ENCODE measurements at places on chromosomes 6 and 20.

DNA sequence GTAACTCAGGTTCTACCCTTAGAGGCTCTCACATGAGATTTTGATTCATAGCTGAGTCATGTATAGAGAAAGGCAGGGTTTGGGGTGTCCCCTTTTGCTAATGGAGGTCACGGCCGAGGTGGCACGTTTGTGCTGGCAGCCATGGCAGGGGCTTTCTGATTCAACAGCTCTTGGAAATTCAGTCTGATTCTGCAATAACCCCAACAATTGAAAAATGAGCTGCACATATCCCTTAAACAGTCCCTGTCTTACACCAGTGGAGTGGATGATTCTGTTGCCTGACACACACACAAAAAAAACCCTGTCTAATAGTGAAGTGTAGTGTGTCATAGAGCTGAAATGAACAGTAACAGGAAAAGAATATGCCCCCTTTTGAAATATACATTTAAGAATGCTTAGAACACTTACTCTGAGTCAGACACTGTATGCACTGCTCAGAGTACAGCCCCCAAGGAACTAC, 40.4 kb upstream of the ARG1 start:
- no peak for DNase-seq

DNA sequence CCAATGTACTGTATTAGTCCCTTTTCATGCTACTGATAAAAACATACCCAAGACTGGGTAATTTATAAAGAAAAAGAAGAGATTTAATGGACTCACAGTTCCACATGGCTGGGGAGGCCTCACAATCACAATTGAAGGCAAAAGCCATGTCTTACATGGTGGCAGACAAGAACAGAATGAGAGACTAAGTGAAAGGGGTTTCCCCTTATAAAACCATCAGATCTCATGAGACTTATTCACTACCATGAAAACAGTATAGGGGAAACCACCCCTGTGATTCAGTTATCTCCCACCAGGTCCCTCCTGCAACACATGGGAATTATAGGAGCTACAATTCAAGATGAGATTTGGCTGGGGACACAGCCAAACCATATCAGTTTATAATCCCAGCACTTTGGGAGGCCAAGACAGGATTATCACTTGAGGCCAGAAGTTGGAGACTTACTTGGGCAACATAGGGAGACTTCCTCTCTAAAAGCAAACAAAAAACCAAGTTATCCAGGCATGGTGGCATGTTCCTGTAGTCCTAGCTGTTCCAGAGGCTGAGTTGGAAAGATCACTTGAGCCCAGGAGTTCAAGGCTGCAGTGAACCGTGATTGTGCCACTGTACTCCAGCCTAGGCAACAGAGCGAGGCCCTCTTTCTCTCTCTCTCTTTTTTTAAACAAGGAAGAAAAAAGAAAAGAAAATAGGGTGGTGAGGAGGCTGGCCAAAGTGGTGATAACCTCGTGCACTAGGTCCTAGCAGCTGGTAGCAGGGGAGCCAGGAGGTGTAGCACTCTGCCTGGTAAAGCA, 22.9 kb upstream of the DDR1 start:
- DNase-seq: no peak

GRCh38 chr20:45246109-45246508, 8.3 kb downstream of the SLPI start:
- DNase-seq: no peak

GRCh38 chr6:6006428-6007365, at the start of gene NRN1:
Gene NRN1 (minus strand): TSS chr6:6006925. CDS start chr6:6006749, 176 bp downstream.
- peak; percentile 18 for DNase-seq

GRCh38 chr6:20706238-20706938, 172.1 kb downstream of the CDKAL1 start:
- peak; percentile 99 for DNase-seq

- DNase-seq: no peak
Observed at GRCh38 chr6:163494279-163494727, 79.8 kb downstream of the QKI start.

DNA sequence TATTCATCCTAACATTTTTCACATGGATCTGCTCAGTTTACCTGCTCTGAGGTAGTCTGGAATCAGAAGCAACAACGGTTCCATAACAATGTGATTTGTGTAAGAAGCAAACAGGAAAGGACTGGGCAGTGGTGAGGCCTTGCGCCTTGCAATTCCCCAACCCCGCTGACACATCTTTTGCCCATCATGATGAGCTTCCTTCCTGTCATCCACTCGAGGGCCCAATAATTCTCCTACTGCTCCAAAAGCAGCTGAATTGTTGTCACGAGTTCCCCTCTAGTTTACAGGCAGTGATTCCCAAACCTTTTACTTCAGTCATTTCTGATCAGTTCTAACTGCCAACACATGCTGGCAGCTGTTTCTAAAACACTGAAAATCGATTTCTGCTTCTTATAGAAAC, 22.9 kb downstream of the STX7 start:
- no peak for DNase-seq

- no peak for DNase-seq
Observed at GRCh38 chr6:87913974-87914373, 133.7 kb upstream of the SPACA1 start.

DNA sequence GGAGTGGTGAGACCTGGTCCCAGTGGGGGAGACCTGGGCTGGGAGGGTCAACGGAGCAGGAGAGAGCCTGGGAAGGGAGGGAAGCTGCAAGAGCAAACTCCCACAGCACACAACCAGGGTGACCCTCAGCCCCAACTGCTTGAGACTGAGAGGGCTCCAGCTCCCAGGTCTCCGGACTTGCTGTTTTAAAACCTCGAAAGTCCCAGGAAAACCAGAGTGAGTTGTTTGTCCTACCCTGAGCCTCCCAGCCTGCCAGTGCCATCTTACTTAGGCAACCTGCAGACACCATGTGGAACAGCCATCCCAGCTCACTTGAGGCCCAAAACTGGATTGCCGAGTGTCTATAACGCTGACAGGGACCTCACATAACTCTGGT, 4.8 kb upstream of the NTSR1 start:
- no peak for DNase-seq

DNA sequence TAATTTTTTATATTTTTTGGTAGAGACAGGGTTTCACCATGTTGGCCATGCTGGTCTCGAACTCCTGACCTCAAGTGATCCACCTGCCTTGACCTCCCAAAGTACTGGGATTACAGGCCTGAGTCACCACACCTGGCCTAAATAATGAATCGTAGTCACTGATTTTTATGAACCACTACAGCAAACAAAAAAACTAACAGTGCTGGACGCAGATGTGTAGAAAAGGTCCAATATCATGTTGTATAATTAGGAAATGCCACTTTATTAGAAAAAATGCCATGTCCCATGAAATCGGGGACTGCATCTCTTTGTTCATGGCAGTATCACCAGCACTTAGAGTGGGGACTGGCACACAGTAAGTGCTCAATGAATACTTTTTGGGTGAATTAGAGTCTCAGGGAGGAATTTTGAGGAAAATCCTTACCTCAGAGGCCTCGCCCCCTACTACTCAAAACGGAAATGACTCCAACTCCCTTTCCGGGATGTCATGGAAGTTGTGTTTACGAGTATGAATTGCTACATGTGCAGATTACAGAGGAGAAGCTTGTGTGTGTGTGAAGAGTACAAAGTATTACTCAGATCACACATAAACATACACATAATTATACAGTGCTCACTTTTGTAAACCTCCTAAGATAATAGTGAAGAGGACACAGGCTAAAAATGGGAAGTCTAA, 43.6 kb upstream of the FAM50B start:
- no peak for DNase-seq

DNA sequence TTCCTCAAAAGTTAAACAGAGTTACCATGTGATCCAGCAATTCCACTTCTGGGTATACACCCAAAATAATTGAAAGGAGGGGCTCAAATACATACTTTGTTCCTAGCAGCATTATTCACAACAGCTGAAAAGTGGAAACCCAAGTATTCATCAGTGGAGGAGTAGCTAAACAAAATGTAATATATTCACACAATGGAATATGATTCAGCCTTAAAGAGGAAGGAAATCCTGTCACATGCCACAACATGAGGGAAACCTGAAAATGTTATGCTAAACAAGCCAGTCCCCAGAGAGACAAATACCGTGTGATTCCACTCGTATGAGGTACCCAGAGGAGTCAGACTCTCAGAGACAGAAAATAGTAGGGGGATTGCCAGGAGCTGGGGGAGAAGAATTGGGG, 44.5 kb downstream of the PXDC1 start:
- no peak for DNase-seq

- no peak for DNase-seq
Observed at GRCh38 chr6:121142093-121142492, 192.2 kb downstream of the TBC1D32 start.

GRCh38 chr6:91462241-91462640, 875.4 kb upstream of the MAP3K7 start:
- no peak for DNase-seq

DNA sequence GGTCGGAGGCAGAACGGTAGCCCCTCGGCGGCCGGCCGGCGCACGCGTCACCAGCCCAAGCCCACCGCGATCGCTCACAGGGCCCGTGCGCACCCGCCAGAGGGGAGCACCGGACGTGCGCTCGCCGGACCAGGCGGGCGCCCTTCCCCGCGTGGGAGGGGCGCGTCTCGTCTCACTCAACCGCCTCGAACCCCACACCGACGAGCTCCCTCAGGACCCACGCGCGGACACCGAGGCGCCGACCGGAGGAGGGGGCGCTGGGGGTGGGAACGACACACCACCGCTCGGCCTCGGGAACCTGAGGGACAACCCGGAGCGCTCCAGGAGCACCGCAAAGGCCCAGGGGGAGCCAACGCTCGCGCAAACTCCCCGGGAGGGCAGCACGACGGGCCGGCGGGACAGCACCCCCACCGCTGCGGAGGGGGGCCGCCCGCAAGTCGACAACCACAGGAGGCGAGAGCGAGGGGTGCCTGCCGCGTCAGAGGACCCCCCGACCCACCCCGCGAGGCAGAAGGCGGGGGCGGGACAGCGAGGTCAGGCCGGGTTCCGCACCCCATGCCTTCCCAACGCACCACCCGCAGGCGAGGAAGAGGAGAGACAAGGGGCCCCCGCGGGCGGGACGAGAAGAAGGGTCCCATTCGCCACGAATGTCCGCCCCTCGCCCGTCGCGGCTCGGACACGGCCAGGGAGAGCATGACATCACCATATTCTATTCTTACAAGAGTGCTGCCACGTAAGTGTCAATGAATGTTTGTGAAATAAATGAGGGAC, 512.7 kb upstream of the ZNF337 start:
- no peak for DNase-seq
